ENCODE measurements at places on chromosomes 5 and 9. TPM values are rescaled to one million over a fixed set of nuclear protein-coding genes. Genes with fewer than 3 reads are reported as not detected.

GCNT1 gene
- 10.8 TPM for total RNA-seq

- no peak overlapping the region for H3K27ac ChIP-seq
- no peaks in the 10 kb centered on the region for H3K27me3 ChIP-seq
- H3K4me1 ChIP-seq = no peaks in the 10 kb centered on the region
- no peak overlapping the region for H3K4me3 ChIP-seq
- peak; percentile 54 for DNase-seq
- H3K36me3 ChIP-seq = no peaks in the 10 kb centered on the region
These were observed 20.2 kb upstream of the RPL26L1 start for GRCh38 chr5:172939071-172939470.

LECT2 gene
- not detected for total RNA-seq

SEC61B gene
- 110 TPM for total RNA-seq

GRCh38 chr5:156396063-156396829 is 69.3 kb downstream of the SGCD start:
- H3K36me3 ChIP-seq = no peaks in the 10 kb centered on the region
- no peak overlapping the region for H3K27ac ChIP-seq
- 0 out of 2 replicates have a peak, but pooled peaks cover 2% of the 10 kb centered on the region for H3K27me3 ChIP-seq
- H3K4me1 ChIP-seq = peaks cover under 1% of the 10 kb centered on the region
- H3K4me3 ChIP-seq = no peak overlapping the region
- DNase-seq = no peak

CACFD1 gene
- 4.5 TPM for total RNA-seq

GRCh38 chr5:14362491-14362890 is 219.1 kb upstream of the OTULINL start:
- H3K27me3 ChIP-seq = no peaks in the 10 kb centered on the region
- H3K36me3 ChIP-seq = no peaks in the 10 kb centered on the region
- H3K4me1 ChIP-seq = no peaks in the 10 kb centered on the region
- H3K27ac ChIP-seq = no peak overlapping the region
- no peak for DNase-seq
